Activated CD8-positive, alpha-beta memory T cell treated with anti-CD3 and anti-CD28 coated beads for 36 hours (primary cell): ENCODE measurements at places on chromosomes 16 and 17. TPM values are rescaled to one million over a fixed set of nuclear protein-coding genes. Genes with fewer than 3 reads are reported as not detected.

IL17C gene
- not detected for total RNA-seq

SHISA9 gene
- total RNA-seq = not detected

NPIPA2 gene
- total RNA-seq = not detected

KRTAP1-1 gene
- total RNA-seq = not detected

SEC14L5 gene
- total RNA-seq = not detected

CTF1 gene
- total RNA-seq = 0.13 TPM

CNGB1 gene
- total RNA-seq = not detected

MYOCD gene
- total RNA-seq = not detected

EVPLL gene
- not detected for total RNA-seq

MFSD6L gene
- total RNA-seq = not detected

MT4 gene
- total RNA-seq = not detected

OTOA gene
- total RNA-seq = 0.06 TPM

CPHXL2 gene
- total RNA-seq = not detected

PYY gene
- total RNA-seq = not detected

UTS2R gene
- not detected for total RNA-seq

TSPOAP1 gene
- 7.3 TPM for total RNA-seq

GLTPD2 gene
- not detected for total RNA-seq

HEATR9 gene
- 2.3 TPM for total RNA-seq

ZSCAN32 gene
- total RNA-seq = 11.8 TPM

DHRS7C gene
- total RNA-seq = not detected

CDRT15L2 gene
- total RNA-seq = not detected

CALB2 gene
- not detected for total RNA-seq

REXO5 gene
- total RNA-seq = 12.4 TPM

MYH13 gene
- total RNA-seq = not detected

HOXB7 gene
- total RNA-seq = 0.59 TPM

OSGIN1 gene
- 0.71 TPM for total RNA-seq

LDHD gene
- total RNA-seq = not detected

RNF222 gene
- not detected for total RNA-seq

DLX4 gene
- total RNA-seq = 0.67 TPM

NEUROD2 gene
- total RNA-seq = not detected

ACSM3 gene
- 10.1 TPM for total RNA-seq

FKBP10 gene
- 1.7 TPM for total RNA-seq

FBRS gene
- total RNA-seq = 107 TPM

SOX15 gene
- total RNA-seq = 0.13 TPM

SMTNL2 gene
- total RNA-seq = not detected

KRTAP2-1 gene
- not detected for total RNA-seq

C17orf107 gene
- total RNA-seq = 2.8 TPM

WFIKKN1 gene
- 0.15 TPM for total RNA-seq

MPV17L gene
- 0.15 TPM for total RNA-seq

DOC2A gene
- 0.84 TPM for total RNA-seq

VWA3A gene
- total RNA-seq = not detected

XAF1 gene
- 2.2 TPM for total RNA-seq

RPGRIP1L gene
- 11.2 TPM for total RNA-seq
